ENCODE measurements at places on chromosomes 1 and 21.

- DNase-seq: no peak
These were observed at the start of gene GPR161 for GRCh38 chr1:168136709-168137514. TSS of gene GPR161 (minus strand) at chr1:168136930. CDS start at chr1:168104850, 32,080 bp downstream.

DNA sequence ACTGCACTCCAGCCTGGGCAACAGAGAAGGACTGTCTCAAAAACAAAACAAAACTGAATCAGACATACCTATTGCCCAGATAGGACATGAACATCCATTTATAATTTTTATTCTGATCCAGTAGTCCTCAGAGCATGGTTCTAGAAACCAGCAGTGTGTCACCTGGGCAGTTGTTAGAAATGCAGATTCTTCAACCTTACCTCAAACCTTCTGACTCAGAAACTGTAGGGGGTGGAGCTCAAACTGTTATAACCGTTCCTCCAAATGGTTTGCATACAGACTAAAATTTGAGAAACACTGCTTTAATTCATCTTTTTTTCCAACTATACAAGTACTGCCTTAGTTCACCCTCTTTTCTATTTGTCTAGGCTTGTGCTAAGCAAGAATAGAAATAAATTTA is 6.0 kb downstream of the NASP start:
- no peak for DNase-seq

DNA sequence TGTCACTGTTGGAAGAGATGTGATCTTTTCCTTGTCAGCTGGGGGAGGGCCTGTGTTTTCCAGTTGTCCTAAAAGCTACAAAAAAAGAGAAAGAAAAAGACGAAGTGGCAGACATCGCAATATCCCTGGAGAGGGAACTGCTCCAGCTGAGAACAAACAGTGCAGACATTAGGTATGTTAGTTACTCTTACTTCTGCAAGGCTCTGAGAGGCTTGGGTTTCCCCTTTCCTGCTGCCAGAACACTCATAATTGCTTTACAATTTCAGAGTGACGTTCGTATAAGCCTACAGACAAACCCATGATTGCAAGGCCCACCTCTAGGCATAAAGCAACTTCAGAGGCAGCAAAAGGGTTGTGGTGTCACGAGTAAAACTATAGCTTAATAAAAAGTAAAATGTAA is 31.1 kb downstream of the CD160 start:
- DNase-seq: no peak

DNA sequence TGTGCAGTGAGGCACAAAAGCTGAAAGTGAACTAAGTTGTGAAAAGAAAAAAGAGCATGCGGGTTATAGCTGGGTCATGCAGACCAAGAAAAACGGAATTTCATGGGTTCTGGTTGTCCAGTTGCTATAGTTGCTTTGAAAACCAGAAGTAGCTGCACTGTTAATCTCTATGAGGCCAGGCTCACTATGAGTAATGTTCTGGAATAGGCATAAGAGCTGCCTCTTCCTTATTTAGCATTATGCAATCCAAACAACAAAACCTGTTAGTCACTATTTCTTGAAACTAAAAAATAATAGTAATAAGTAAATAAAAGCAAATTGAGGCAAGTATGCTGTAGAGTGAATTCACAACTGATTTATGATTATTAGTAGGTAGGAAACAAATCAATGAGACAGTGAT is 1383.7 kb downstream of the MRPL39 start:
- DNase-seq: no peak

GRCh38 chr1:211258310-211258755 is 833 bp upstream of the RCOR3 start:
- DNase-seq: peak; percentile 57

DNA sequence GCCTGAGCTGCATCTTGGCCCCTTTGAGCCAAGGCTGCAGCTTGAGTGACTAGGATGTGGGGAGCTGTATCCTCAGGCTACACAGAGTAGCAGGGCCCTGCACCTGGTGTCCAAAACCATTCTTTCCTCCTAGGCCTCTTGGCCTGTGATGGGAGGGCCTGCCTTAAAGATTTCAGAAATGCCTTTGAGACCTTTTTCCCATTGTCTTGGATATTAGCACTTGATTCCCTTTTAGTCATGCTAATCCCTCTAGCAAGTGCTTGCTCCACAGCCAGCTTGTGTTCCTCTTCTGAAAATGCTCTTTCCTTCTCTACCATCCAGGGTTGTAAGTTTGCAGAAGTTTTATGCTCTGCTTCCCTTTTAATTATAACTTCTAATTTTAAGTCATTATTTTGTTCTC is 21.7 kb upstream of the KIRREL1 start:
- DNase-seq: no peak

- no peak for DNase-seq
These were observed 140.0 kb downstream of the SPATA46 start for GRCh38 chr1:162236618-162237017.

DNA sequence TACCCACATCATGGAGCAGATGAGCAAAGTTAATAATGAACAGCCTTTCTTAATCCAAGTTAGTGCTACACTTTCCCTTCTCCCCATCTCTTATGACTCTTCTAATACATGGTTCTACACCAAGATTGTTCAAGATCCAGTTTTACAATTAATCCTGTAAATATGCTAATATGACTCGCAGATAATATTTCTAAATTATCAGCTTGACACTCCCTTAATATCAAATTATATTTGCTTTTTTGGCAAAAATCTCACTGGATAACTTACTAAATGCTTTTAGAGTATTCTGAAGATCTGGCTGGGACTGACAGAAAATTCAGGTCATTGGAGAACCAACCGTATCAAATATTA is 24.4 kb upstream of the CR1L start:
- no peak for DNase-seq

DNA sequence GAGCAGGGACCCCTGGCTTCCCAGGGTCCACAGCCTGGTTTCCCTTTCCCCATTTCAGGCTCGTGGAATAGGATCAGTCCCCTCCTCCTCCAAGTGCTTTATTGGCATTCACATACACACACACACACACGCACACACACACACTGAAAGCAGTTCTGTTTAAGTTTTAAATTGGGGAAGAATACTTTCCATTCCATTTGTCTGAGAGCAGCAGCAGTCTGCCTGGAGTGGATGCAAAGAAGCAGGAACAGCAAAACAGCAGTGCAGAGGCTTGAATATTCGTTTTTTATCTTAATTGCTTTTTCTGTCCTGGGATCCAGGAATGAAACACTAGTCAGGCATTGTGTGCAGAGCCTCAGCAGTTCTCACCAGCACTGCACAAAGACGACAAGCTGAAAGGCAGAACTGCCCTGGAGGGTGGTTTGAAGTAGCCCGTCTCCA is 7.1 kb downstream of the CYB561D1 start:
- no peak for DNase-seq

GRCh38 chr1:245822996-245823395 is 668.2 kb downstream of the KIF26B start:
- DNase-seq: no peak

DNA sequence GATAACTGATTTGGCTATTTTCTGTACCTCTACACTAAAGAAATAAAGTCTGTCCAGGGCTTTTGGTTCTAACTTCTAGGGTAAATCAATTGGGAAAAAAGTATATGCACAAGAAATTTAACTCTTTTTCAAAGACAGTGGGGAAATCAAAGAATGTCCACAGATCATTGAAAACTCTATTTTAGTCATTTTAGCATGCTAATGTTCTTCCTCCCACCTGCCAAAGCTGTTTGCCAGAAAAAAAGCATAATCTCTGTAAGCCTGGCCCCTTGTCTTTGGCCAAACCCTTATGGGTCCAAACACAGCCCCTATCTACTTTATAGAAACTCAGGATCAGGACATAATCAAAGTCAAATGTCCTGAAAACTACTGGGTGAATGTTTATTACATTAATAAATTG is 302.2 kb upstream of the ESRRG start:
- DNase-seq: no peak

DNA sequence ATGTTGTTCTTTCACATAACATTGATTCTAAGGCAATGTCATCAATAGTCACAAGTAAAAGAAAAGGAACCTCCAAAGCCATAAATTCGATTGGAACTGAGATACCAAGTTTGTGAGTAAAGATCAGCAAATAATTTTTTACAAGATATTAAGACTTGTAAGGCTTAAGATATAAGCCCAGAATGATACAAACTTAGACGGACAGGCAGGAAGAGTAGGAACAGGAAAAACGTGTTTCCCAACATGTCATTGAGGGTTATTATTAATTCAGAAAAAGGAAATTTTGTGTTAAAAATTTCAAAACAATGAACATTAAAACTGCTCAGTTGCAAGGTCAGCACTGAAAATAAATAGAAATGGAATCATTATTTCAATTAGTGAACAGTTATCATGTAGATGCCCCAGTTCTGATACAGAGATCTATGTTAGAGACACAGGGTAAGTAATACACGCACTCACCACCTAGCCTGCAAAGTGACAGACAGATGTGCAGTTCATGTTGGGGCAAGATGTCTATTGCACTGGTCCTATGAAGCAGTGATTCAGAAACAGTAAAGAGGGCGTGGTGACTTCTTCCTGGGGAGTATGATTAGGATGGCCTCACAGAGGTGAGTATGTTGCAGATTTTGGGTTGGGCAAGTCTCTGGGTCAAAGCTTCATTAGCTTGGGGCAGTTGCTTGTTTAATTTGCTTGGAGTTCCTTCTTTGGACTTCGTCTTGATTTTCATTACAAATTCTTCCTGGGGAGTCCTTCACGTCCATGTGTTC is 284.4 kb downstream of the SETD4 start:
- no peak for DNase-seq

DNA sequence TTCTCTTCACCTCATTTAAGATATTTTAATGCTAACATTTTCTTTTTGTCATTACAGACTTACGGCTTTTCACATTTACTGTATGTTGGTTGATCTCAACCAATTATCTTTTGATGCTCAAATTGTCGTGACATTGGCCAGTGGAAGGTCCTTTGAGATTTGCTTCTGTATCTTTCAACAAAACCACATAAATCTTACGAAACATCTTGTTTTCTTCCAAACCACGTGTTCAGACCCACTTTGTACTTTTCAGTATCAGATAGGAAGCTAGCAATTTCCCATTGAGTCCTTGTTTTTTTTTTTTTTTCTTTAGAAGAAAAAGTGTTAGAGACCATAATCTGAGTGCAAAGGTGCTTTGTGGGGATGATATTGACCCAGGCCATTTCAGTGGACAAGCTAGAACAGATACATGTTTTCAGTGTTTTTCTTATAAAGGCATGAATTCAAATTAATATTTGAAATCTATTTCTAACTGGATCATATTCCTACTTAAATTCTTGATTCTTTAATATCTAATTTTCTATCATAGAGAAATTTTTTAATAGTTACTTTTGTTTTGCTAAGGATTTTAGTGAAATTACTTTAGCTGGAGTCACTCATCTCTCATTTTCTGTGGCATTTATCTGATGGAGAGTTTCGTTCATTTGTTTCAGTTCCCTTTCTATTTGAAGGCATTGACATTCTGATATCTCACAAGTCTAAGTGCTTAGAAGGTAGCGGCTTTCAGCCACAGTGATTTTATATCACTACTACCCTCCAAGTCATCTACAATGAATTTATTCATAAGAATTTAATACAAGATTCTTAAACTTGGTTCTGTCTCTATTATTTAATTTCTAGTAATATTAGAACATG is 26.7 kb downstream of the ATG4C start:
- no peak for DNase-seq

GRCh38 chr1:6218375-6219164 is 12.7 kb downstream of the RNF207 start:
- DNase-seq: no peak

DNA sequence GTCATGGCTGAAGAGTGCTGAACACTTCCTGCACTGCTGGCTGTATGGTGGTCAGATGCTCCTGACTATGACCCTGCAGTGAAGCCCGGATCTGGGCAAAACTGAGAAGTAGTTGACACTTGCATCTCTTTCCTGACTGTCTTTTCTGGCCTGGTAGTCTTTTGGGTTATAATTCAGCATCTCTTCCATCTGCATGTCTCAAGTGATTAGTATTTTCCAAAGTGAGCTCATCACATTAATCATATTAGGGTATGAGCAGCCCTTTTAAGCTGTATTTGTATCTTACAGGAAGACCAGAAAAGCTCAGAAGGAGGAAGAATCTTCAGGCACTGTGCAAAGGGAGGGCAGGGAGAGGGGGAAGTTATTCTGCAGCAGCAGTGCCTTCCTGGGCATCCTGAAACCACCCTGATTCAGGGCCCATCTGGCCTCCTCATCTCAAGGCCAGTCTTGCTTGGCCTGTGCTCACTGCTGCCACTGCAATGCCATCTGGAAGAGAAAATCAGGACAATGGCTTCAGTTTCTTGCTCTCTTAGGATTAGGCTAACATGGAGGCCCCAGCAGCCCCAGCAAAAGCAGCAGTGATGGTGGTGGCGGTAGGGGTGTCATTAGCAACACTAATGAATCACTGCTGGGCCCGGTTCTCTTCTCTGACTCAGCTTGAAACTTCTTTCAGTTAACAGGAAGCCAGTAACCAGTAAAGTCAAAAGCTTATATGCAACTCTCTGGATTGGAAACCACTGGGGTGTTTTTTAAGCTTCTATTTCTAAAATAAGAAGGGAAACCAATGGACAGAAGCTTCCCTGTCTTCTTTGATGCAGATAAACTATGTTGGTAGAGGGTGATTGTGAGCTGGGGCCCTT is 63.3 kb upstream of the WDR26 start:
- peak; percentile 49 for DNase-seq

GRCh38 chr21:18646116-18646515 is 242.5 kb upstream of the TMPRSS15 start:
- no peak for DNase-seq

DNA sequence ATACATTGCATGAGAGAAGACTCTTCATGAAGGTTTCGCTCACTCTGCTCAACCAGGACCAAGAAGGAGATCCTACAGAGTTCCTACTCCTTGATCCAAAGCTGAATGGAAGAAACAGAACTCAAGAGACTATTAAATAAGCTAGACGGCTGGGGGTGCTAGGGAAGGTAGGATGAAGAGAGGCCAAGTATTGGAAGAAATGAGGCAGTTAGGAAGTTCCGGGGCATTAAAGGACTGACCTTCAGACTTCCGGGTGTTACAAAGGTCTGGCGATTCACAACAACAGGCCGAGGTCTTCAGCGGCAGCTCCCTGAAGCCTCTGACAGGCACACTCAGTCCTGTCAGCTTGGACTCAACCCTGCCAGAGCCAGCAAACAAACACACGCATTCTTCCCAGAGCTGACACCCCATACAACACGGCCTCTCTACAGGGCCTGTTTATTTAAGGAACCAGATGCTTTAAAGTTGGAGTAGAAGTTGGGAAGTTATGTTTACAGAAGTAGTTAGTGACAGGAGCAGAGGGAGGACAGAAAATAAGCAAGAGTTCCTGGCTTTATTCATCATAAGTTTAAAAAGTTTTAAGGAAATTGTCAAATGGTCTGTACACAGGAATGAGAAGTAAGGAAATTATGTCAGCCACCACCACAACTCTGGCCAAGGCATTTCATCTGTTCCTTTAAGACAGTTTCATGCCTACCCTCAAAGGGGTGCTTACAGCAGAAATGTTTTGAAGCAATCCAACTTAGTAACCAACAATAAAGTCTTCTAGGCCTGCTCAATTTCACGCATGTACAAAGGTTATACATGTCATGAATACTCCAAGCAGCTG is 4.7 kb downstream of the SORT1 start:
- DNase-seq: peak; percentile 50

GRCh38 chr1:94873520-94874351 is 53.2 kb downstream of the CNN3 start:
- DNase-seq: peak; percentile 47
